GM12878 (cell line): ENCODE measurements at places on chromosomes 4 and X. TPM values are rescaled to one million over a fixed set of nuclear protein-coding genes. Genes with fewer than 3 reads are reported as not detected.

DNA sequence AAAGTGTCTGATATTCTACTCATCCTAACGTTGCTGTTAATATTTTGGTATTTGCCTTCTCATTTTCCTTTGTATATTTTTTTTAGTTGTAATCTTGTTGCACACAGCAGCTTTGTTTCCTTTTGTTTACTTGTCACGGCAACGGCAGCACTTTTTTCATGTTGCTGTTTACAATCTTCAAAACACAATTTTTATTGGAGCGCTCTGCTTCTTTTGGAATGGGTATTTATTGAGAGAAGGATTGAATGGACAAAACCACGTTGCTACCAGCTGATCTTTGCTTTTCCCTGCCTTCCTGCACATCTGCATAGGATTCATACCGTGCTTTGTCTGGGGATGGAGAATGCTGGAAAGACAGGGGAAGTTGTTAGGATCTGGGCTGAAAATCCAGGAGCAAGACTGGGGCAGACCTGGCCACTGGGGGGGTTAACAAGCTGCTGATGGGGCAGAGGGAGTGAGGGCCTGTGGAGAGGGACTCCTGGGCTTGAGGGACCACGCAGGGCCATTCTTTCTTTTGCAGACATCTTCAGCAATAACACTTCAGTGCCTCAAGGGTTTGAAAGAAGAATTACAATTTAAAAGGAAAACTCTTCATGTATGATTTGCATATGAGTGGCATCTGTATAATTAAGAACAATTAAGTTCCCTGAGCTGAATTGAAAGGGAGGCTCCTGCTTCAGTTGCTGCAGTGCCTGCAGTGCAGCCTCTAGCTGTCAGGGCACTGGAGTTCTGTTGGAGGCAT, 69.8 kb downstream of the TMEM131L start:
- DNase-seq: no peak

- DNase-seq: no peak
These were observed 840 bp upstream of the RPL34 start for GRCh38 chr4:108619372-108620100.

Gene SERTM2
- total RNA-seq: not detected in 2 replicates

Gene ADH1A
- not detected in 2 replicates for total RNA-seq

Gene BEX1
- not detected in 2 replicates for total RNA-seq
